Skin of body (tissue), 3 donors: ENCODE measurements at places on chromosomes 11 and 22. TPM values are rescaled to one million over a fixed set of nuclear protein-coding genes. Genes with fewer than 3 reads are reported as not detected.
A peak's percentile ranks its signal among the peaks of the same experiment; 100 is the strongest.

DNA sequence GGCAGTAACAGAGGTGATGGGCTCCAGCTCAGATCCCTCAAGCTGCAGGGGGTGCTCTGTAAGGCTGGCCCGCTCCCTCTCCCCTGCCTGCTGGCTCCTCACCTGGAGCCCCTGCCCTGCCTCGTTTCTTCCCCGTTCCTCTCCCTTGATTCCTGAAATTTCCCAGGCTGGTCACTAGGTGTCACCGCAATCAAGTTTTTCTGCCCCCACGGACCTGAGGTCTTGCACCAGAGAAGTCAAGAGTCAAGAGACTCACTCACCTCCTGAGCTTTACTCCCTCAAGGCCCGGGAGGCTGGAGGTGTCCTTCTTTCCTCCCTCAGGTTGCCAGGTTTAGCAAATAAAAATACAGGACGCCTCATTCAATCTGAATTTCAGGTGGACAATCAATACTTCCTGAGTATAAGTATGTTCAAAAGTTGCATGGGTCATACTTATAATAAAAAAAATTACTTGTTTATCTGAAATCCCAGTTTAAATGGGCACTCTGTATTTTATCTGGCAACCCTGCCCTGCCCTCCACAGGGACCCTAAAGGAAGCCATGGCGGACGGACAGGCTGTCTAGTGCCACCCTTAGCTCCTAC, 69.2 kb downstream of the SCUBE1 start:
- peak; percentile 31 for DNase-seq

GRCh38 chr11:75031224-75031753, 42.6 kb downstream of the NEU3 start:
- no peak for DNase-seq

DNA sequence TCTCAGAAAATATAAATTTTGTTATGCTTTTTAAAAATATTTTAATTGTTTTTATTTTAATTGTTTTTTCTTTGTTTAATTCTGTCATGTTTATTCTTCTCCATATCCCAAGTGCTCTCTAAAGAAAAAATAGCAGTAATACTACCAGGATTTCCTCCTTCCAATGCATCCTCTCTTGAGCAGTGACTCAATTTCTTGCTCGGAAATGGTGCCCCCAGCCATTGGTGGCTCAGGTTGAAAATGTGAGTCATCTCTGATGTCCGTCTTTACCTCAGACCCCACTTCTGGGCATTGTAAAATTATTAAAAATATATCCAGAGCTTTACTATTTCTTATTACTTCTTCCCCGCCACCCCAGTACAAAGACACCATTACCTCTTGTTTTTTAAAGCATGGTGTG, 898.5 kb downstream of the METTL15 start:
- DNase-seq: no peak

GRCh38 chr11:93542811-93543229, 371 bp downstream of the SMCO4 start:
- no peak for DNase-seq

GRCh38 chr11:10096987-10097386, 197.0 kb downstream of the SBF2 start:
- DNase-seq: no peak

DNA sequence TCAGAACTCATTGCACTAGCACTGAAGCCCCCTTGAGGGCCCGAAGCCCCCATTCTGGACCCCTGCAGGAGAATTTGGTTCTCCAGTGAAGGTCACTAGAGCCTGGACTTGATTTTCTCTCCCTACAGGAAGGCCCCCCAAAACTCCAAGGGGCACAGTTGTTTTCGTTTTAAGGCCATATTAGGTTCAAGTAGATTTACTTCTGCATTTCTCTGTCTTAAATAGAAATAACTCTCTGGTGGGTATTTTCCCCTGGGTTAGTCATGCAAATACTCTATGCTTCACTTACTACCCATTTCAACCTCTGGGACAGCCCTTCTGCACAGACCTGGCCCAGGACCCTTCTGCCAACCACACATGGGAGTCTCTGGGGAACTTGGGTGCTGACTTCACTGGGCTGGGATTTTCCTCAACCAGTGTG, 41.6 kb downstream of the WEE1 start:
- no peak for DNase-seq

GRCh38 chr22:33757041-33757801, 163.1 kb downstream of the LARGE1 start:
- DNase-seq: no peak

GRCh38 chr11:34323601-34324000, 34.2 kb downstream of the ABTB2 start:
- no peak for DNase-seq

- no peak for DNase-seq
Observed at GRCh38 chr11:106642331-106642730, 375.9 kb downstream of the GUCY1A2 start.

DNA sequence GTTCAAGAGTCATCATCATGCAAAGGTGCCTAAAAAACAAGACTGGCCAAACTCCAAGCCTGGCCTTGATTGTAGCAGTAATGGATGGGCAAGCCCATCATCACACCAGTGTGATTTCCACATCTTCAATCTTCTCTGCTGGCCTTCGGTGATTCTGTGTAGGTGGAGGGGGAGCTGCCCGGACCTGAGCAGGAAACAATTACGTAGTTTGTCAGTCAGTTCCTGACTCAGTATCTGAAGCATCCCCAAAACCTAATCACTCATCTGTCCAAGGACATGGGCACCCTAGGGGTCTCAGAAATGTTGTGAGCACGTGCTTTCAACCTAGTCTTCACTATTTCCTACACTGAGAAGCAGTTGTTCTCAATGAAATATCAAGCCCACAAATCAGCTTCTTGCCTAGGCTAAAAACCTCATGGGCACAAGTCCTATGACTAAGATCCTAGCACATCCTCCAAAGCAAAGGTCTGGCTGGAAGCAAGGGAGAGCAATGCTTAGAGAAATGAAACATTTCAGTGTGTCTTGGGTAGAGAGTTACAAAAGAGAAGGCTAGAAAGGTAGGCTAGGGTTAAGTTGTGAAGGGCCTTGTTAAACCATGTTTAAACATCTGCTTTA, 24.6 kb downstream of the ATG16L2 start:
- DNase-seq: no peak

- no peak for DNase-seq
Observed at GRCh38 chr11:16945671-16946469, 68.3 kb downstream of the PLEKHA7 start.

- DNase-seq: no peak
Observed at GRCh38 chr11:15841931-15842740, 514.2 kb downstream of the SOX6 start.

DNA sequence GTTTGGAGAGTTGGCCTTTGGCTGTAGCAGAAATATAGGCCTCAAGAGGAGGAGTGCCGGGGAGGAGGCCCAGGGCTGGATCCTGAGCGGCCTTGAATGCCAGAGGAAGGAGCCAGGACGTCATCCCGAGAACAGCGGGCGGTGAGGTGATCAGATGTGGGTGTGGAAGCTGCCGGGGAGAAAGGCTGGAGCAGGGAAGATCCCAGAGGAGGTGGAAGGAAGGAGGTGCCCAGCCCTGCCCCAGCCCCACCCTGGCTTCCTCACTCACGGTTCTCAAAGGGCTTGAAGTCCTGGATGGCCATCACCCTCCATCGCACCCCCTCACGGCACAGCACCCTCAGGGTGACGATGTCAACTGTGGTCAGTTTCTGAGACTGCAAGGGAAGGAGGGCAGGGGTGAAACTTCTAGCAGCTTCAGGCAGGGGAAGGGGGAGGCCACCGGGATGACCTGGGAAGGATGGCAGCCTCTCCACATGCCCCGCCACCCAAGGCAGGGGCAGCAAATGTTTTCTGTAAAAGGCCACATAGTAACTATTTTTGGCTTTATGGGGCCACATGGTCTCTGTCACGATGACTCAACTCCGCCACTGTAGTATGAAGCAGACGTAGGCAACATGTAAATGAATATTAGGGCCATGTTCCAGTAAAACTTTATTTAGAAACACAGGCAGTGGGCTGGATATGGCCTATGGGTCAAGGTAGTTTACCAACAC, 10.7 kb downstream of the IL2RB start:
- DNase-seq: no peak

DNA sequence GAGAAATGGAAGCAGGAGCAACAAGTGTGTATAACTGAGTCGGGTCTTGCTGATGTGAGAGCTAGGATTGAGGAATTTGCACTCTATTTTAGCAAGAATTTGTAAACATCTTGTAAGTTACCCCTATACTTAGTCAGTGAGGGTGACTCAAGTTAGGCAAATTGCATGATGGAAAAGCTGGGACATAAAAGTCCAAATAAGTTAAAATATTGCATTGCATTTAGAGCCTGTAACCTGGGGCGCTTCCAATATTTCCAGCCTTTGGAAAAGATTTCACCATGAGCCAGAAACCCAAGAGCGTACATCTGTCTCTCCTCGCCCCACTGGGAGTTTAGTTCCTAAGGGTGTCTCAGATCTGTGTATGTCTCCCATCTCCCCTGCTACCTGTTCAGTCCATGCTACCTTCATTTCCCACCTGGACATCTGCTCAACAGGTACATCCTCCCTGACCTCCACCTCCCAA, 37.0 kb upstream of the ACCSL start:
- DNase-seq: no peak

GRCh38 chr11:68826726-68827125, 15.0 kb downstream of the CPT1A start:
- DNase-seq: no peak

DNA sequence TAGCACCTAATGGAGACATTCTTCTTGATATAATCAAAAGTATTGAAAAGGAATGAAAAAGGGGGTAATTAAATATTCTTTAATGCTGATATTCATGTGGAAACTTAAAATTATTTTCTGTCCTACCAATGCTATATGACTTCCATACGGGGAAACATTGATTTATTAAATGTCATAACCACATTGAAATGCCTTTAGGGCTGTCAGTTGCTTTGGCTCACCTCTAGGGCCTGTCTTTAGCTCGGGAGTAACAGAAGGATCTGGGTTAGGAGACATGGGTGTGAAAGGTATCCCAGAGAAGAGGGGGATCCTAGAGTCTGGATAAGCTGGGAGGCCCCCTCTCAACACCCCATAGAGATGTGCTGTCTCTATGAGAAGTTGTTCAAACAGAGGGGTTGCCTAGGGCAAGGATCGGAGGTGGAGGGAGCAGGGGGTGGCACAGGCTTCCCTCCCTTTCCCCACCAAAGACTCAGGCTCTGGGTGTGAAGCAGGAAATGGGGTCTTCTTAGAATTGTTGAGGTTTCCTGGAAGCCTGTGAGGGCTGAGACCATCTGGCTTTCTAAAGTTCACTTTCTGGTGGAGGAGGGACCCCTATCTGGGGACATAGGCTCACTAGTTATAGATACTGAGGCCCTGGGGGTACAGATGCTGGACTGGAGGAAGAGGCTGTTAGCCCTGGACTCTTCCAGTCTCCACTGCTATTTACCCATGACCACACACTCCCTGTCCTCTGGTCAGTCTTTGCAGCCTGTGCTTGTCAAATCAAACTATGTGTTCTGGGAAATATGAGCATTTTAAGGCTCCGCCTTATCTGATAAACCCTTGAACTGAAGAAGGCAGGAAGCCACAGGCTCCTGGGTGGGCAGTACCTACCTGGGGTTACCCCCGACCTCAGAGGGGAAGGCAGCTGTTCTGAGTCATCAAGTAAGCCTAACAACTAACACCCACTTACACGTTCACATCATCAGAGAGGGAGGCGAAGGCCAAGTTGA, 55.8 kb upstream of the RRAS2 start:
- no peak for DNase-seq

DNA sequence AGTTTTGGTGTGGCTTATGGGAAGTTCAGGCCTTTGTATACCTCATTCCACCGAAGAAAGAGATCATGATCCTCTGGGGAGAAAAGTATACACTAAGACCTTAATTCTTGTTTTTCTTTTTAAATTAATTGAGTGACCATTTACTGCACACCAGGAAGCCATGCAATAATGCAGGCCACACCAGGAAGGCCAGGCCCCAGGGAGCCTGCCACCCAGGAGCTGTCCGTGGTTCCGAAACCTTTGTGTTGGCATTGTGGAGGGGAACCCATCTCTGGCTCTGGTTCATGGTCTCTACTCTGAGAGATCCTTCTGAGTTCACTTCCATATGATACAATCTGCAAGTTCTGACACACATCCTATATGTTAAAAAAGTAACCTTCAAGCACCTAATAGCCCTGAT, 291.8 kb downstream of the MIAT start:
- DNase-seq: no peak

DNA sequence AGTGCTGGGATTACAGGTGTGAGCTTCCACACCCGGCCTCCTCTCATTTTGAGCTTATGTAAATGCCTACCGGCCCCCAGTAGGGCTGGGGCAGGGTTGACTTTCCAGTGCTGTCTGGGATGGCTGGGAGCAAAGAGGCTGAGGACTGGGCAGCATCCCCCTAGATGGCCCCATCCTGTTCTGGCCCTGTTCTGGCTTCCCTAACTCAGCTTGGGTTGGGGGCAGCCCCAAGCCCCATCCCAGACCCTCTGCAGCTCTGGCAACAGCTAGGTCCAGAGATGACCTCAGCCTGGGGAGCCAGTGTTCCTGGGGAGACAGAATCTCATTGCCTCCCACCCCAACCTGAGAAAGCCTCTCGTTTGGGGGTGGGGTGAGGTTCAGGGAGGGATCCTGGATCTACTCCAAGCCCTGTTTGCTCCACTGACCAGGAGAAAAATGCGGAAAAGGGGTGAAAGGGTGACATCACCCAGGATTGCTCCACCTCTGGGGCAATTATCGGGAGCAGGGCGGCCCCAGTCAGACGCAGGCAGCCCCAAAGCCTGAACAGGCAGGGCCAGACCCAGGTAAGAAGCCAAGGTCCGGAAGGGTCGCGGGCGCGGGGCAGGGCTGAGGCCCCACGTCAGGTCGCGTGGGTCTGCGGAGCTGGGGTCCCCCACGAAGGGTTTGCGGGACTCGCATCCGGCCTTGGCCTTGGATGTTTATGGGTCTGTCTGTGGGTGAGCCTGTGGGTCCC, at the start of gene PNPLA2:
PNPLA2 (plus strand) TSS at position 519 of the 733 bp plus-strand sequence. CDS start 805 bp downstream, outside the sequence.
- no peak for DNase-seq

DNA sequence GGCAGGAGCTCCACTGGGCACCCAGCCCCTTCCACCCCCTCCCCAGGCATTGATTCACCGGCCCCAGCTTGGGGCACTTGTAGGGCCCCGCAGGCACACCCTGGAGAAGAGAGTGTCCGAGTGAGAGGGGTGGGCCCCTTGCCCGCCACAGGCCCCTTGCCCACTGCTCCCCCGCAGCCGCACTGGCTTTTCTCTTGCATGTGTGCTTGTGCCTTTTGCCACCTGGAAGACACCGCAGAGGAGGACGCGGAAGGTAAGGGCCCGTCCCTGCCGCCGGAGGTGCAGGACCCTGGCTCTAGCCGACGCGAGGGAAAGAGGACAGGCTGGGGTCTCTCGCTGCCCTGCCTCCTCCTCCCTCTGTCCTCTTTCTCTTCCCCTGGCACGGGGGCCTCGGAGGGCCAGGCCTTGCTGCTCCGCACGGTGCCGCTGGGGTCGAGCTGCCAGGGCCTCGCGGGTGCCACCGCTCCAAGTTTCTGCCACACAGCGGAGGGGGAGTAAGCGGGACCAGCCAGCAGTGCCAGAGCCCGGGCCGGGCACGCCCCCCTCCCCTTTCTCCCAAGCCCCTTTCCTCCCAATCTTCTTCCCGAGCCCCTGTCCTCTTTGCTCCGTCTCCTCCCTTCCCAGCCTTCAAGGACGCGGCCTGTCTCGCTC, 9.5 kb downstream of the TNNT3 start:
- no peak for DNase-seq

- peak; percentile 61 for DNase-seq
Observed at GRCh38 chr11:504053-504993, 2.7 kb downstream of the RNH1 start.

Gene KCNK4
- total RNA-seq: not detected

Gene HOATZ
- total RNA-seq: not detected

Gene FGF19
- 0.49 TPM for total RNA-seq

Gene OR52I2
- total RNA-seq: not detected

Gene RASGRP2
- 5.1 TPM for total RNA-seq

Gene NCAM1
- total RNA-seq: 26.8 TPM

Gene CD3D
- total RNA-seq: 0.59 TPM

Gene CHADL
- 2.8 TPM for total RNA-seq

Gene SYT13
- total RNA-seq: 0.30 TPM

Gene CASP12
- total RNA-seq: 1.3 TPM
